ENCODE measurements at places on chromosomes 3 and 15. TPM values are rescaled to one million over a fixed set of nuclear protein-coding genes. Genes with fewer than 3 reads are reported as not detected.

DUOXA2 gene
- total RNA-seq, result not detected

ZNF774 gene
- total RNA-seq, result 6.1 TPM

CFAP100 gene
- total RNA-seq, result 2.0 TPM

DNA sequence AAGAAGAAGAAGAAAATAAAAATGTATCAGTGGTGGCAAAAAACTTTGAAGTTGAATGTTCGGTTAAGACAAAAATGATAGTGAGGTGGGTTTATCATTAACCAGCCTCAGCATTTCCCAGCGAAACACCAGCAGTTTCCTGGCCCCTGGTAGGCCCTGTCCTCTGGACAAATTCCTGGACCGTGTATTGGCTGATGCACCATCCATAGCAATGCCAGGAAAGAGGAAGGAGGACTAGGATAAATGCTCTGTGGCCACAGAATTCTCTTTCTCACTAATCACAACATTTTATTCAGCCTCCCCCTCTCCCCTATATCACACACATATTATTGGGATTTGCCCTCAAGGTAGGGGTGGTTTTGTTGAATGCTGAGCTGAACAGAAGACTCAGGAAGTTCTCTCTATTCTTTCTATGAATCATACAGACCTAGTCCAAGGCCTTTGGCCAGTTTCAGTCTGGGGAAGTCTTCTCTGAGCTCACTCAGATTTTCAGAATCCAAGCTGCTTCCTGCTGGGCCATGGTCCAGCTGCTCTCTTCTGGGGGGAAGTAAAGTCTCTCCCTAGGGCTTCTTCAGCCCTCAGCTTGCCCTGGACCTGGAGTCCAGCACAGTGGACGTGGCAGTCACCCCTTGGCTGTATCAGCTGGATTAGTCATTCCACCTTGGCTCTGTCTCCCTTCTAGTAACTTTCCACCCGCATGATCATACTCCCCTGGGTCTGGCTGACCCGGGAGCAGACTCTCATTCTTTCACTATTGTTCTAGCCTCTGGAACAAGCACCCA lies 27.6 kb downstream of the SLC28A1 start:
- no peak for DNase-seq

DNA sequence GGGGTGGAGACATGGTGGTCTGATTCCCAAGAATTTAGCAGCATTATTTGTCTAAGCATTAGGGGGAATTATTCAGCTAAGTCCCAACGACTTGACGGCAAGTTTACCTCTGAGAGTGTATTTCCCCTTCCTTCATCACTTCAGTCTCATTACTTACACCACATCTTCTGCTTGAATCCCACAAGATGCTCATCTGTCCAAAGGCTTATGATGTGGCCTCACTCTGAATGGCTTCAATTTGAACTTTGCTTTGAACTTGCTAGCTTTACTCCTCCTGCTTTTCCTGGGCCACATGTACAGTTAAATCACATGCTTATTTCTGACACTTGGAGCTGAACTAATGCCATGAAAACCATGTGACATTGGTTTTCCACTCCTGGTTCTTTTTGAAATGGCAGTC lies 231.3 kb upstream of the SATB1 start:
- DNase-seq, result no peak
